Hematopoietic multipotent progenitor cell treated with erythropoietin and hydrocortisone succinate and interleukin-3 and kit ligand, for 17 days (in vitro differentiated cells): ENCODE measurements at places on chromosomes 1 and 21.

- DNase-seq, result no peak
These were observed 14.7 kb downstream of the LYPLAL1 start for GRCh38 chr1:219188331-219188803.

DNA sequence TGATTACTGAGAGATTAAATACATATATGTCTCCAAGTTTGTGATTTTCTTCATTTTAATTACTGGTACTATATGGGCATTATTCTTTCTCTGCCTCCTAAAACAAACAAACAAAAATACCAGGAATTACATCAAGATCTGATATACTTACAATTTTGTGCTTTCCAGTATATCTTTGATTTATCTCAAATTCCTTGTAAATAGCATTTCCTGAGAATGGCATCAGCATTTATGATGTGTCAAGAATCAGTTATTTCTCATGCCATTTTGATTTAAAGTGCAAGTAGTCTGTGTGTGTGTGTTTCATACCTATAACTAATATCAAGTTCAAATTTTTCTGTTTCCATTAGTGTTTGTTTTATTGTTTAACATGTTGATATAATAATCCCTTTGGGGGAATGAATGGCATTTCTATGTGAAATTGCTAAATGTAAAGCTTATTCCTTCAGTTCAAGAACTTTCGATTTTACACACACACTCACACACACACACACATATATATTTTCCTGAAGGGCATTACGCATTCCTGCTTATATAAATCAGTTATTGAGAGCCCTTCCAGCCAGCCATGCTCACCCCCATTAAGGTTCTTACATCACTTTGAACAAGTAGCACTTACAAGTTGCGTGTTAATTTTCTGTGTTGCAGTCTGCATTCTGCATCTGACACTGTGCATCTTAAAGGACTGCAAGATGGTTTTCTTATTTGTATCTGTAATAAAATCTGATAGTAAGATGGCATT lies 102.7 kb downstream of the NEK7 start:
- no peak for DNase-seq

- no peak for DNase-seq
These were observed 366.9 kb downstream of the TGFB2 start for GRCh38 chr1:218711884-218712674.

DNA sequence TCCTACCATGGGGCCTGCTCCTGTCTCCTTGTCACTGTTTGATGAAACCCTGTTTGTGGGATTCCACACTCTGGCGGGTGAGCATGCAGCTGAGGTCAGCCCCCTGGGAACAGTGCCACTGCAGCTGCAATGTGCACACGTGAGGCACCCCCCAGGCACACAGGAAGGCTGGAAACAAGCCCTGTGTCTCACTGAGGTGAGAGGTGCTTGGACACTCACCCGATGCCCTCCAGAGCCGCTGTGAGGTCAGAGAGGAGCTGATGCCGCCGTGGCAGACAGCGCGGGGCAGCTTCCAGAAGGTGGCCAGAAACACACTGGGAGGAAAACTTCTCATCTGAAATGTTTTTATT lies 49.7 kb downstream of the SLX9 start:
- DNase-seq, result no peak

- DNase-seq, result no peak
These were observed 27.3 kb upstream of the LMX1A start for GRCh38 chr1:165383599-165384405.

GRCh38 chr21:45219517-45219916 lies 68.2 kb downstream of the POFUT2 start:
- DNase-seq, result no peak

GRCh38 chr1:40363721-40364120 lies 9.8 kb upstream of the SMAP2 start:
- no peak for DNase-seq

DNA sequence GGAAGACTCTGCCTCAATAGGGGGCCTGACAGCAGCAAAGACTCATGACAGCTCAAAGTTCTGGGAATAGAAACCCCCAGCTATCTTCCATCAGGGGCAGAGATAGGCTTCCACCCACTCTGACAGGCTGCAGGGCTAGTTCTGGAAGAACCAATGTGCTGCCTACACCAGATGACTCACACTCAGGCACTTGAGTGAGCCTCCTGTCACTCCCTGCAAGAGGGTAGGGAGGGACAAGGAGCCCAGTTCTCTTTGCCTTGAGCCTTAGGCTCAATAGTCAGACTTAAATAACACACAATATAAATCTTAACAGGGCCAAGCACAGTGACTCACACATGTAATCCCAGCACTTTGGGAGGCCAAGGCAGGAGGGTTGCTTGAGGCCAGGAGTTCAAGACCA lies 386.4 kb downstream of the HHAT start:
- no peak for DNase-seq
